NCI-H1048 (cell line): ENCODE measurements at places on chromosomes 12 and 14.

- no peak for DNase-seq
Observed at GRCh38 chr12:80858356-80858755, 79.4 kb downstream of the LIN7A start.

- no peak for DNase-seq
Observed at GRCh38 chr14:92551044-92551841, 37.7 kb downstream of the RIN3 start.

DNA sequence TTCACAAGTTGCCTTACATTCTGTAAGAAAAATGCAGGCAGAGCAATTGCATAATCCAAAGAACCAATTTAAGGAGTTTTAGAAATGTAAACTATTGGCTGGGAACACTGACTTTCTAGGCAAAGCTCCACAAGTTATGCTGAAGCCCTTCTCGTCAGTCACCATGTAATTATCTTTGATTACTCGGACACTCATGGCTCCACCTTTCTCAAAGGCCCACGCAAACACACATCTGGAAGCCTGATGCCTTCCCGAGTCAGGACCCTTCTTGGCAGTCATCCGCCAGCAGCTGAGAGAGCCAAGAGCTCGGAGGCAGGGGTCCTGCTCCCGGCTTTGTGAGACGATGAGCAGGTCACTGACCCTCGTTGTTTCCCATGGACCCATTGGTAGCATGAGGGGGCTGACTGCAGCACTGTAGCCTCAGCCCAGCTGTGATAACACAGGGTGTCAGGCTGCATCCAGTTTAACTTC, 202.2 kb downstream of the TMEM132D start:
- no peak for DNase-seq

- no peak for DNase-seq
Observed at GRCh38 chr12:131796754-131797587, 31.2 kb upstream of the MMP17 start.

DNA sequence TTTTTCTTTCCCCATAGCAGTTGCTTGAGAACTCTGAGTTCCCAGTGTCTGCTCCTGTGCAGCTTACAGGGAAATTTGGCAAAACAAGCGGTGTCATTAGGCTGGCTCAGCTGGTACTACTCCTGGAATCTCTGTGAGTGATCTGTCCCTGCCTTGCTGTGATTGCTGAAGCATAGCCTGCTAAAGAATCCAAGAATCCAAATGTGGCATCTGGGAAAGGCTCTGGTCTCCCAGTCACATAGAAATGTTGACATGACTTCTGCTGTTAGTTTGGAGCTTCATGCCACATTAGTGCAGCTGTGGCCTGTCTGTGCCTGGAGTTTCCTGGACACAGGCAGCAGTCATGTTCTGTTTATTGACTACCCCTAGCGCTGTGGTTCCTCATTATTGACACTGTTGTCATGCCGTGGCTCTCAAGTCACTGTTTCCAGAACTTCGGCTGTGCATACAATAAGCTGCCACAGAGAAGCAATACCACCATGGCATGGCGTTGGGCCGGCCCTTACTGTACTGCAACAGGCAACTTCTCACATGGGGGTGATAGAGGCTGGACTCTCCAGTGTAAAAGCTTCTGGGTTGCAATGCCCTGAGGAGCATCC, 166.8 kb downstream of the MYRFL start:
- no peak for DNase-seq

DNA sequence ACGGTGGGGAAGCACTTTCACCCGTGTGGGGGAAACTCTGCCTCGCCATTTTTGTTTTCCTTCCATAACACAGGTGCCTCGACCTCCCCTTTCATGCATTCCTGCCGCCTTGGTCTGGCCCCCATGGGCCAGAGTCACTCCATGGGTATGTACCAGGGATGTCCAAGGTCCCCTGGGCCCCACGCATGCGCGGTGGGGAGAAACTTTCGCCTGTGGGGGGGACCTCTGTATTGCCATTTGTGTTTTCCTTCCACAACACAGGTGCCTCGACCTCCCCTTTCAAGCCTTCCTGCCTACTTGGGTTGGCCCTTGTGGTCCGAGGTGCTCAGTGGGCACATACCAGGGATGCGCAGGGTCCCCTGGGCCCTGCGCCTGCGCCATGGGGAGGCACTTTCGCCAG, 345.8 kb downstream of the ALG10 start:
- no peak for DNase-seq

GRCh38 chr12:18719922-18720510, 17.8 kb downstream of the PLCZ1 start:
- no peak for DNase-seq

DNA sequence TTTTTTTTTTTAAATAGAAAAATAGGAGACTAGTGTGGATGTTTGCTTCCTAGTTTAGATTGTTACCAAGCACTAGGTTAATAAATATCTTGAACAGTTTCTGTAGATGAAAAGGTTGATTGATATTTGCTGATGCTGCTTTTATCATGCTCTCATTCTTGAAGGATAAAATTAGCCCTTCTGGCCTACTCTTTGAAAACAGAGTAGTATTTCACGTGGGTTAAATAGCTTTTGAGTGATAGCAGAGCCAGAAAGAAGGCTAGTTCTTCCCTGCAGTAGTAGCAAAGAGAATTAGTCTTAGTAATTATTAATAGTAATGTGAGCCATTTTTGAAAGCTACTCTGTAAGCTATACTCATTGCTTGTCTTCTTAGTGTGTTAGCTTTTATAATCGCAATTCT, 5.2 kb downstream of the NEDD1 start:
- no peak for DNase-seq

- no peak for DNase-seq
Observed at GRCh38 chr12:50923361-50924130, 28.8 kb upstream of the HIGD1C start.

GRCh38 chr14:94638339-94638738, 26.1 kb downstream of the SERPINA3 start:
- no peak for DNase-seq

DNA sequence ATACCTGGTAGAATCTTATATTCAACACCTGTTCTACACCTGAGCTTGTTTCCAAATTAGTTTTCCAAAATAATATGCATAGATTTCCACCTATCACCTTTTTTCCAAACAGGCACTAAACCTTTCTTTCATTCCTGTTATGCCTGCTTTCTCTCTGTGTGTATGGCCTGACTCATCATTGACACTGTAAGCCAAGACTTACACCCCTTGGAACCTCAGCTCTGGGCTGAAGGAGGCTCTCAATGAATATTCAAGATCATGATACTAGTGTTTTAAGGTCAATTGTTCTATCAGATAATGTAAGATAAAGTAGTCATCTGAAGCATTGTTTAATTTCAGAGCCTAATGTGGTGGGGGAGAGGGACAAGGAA, 1193.3 kb downstream of the FLRT2 start:
- DNase-seq, result no peak

- DNase-seq, result no peak
Observed at GRCh38 chr12:109656743-109657142, 56.9 kb upstream of the FAM222A start.

- DNase-seq, result no peak
Observed at GRCh38 chr14:85247071-85247470, 282.9 kb upstream of the FLRT2 start.

GRCh38 chr14:38789805-38790204, 313.2 kb downstream of the SEC23A start:
- no peak for DNase-seq

GRCh38 chr12:76020281-76020680, 11.3 kb downstream of the PHLDA1 start:
- DNase-seq, result no peak

DNA sequence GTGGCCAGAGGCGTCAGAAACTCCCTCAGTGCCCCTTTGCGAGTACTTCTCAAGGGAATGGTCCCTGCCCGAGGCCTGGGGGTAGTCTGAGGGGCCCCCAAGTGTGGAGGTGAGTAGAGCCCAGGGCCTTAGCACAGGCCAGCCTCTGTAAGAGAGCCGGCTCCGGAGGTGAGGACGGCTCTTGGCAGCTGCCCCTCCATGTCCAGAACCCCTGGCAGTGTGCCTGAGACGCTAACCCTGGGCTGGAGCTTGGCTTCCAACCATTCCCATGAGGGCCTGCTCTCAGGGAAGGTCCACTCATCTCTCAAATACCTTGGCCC, 61.7 kb downstream of the PRMT8 start:
- DNase-seq, result no peak

GRCh38 chr12:47715877-47716548, 9.3 kb downstream of the ENDOU start:
- DNase-seq, result no peak

DNA sequence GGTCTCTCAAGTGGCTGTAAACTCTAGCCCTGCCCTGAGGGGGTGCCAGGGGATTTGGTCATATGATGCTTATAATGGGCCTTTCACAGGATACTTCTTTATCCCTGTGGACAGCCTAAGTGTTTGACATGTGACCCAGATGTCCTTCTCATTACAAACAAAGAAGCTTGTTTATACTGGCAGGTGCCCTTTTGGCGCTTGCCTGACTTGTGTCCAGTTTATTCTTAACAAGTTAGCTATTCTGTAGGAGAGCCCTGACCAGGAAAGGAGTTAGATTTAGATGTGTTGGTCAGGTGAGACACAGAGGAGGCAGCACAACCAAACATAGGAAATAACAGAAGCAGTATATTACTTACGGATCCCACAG, 51.9 kb downstream of the CCDC91 start:
- no peak for DNase-seq

DNA sequence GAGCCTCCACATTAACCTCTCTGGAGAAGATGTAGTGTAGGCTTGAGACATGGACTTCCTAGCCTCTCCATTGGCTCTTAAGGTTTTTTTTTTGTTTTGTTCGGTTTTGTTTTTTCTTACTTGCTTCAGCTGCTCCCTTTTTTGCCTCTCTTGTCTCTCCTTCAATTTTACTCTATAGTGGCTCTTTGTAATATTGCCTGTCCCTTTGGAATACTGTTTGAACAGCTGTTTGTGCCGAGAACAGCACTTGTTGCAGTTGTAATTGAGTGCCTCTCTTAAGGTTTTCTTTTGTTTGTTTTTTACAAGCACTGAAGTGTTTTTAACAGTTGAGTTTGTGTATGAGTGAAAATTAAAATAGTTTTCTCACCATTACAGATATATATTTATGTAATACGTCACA, 567.7 kb downstream of the LRFN5 start:
- no peak for DNase-seq

DNA sequence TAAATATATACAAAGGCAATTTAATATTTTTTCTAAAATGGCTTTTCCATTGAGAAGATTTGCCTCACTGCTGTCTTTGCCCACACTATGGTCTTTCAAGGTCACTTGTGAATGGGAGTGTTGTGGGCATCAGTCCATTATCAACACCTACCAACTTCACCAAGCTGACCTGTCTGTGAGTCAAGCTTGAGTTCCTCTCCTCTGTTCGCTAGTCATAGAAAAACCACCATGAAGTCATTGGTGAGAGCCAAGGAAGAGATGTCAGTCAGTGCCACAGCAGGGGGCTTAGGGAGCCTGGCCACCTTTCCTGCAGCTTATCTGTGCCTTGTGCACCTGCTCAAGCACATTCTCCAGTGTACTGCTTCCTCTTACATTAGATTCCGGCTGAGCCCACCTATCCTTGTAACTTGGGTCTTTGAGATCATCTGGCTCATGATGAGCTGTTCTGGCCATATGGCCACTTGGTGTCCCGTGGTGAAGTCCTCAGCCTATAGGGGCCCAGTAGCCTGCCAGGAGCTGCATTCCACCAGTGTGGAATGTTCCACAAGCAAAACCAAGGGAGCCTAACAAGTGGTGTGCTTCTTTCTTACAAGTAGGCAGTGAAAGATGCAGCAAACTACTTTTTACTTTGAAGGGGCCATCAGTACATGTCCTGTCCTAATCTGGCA, 80.8 kb upstream of the C12orf71 start:
- DNase-seq, result no peak

GRCh38 chr12:24822121-24822899, 126.6 kb downstream of the BCAT1 start:
- no peak for DNase-seq

GRCh38 chr12:85923767-85924331, 49.8 kb downstream of the NTS start:
- DNase-seq, result no peak
